ENCODE measurements at places on chromosomes 6 and 20.

- no peak for DNase-seq
Measured at GRCh38 chr6:11931296-11932035, 80.6 kb upstream of the HIVEP1 start.

GRCh38 chr6:12490351-12490903 lies 200.3 kb downstream of the EDN1 start:
- DNase-seq = no peak

DNA sequence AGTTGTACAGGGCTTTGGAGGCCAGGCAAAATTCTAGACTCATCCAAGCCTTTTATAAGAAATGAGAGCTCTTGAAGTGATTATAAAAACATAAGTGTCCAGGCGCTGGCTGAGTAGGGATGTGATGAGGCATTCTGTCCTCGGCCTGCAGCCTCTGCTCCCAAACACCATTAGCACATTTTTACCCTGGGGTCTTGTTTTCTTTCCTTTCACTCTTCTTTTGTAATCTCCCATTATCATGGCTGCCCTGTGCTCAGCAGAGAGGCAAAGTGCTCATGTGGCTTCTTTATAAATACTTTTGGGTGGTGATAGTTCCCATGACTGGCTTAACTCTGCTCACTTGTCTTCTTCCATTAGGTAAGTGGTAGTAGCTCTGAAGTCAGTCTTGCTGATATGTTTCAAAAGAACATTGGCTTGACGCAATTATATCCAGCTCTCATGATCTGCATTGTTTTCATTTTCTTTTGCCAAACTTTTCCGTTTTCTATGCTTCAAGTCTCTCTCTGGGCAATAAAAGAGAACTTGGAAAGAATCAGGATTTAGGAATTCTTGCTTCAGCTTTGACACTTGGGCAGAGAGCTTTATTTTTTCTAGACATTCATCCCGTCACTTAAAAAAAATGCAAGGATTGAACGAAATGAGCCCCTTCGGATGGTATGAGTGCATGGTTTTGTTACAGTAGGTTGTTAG lies 61.1 kb downstream of the CAP2 start:
- DNase-seq = no peak

- no peak for DNase-seq
Measured at GRCh38 chr20:11143481-11143880, 469.7 kb upstream of the JAG1 start.

DNA sequence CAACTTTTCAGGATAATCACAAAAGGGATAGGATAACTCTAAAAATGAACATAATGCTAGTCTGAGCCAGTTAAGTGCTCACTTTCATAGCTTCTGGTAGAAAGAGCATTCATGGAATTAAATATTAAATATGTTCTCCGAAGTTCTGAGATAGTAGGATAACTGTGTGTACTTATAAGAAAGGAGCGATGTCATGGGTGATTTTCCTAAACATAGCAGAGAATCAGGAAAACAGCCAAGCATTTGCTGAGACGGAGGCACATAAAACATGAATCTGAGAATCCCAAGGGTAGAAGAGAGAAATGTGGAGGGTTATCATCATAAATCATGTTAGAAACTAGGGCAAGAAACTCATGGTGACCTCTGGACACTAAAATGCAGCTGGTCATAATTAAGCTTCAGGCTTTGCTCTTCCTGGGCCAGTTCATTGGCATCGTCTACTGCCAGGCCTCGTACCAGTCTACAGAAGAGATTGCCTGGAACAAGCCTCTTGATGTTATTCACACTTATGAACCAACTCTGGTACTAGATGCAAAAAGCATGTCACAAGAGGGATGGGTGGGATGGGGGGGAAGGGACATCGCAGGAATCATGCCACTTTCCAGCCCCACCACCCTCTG lies 436.6 kb downstream of the PRKN start:
- no peak for DNase-seq

- no peak for DNase-seq
Measured at GRCh38 chr6:48505621-48506020, 394.6 kb upstream of the PTCHD4 start.

GRCh38 chr20:64042054-64042781 lies 6.2 kb downstream of the C20orf204 start:
- no peak for DNase-seq

DNA sequence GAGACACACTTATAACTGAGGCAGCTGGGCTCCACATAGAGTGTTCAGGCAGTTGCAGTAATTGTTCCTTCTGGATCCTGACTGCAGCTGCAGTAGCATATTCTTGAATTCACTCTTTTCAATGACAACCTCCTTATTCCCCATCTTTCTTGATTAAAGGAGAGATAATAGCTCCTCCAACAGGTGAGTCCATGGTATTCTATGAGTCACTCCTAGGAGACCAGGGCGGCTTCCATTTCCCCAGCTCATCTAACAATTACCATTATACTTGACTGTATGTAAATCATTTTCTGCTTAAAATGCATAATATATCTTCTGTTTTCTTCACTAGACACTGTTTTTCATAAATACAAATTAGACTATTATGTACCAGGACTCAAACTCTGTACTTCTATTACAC lies 62.4 kb downstream of the TENT5A start:
- DNase-seq = no peak

- no peak for DNase-seq
Measured at GRCh38 chr6:107815846-107816245, 8.3 kb downstream of the SCML4 start.

DNA sequence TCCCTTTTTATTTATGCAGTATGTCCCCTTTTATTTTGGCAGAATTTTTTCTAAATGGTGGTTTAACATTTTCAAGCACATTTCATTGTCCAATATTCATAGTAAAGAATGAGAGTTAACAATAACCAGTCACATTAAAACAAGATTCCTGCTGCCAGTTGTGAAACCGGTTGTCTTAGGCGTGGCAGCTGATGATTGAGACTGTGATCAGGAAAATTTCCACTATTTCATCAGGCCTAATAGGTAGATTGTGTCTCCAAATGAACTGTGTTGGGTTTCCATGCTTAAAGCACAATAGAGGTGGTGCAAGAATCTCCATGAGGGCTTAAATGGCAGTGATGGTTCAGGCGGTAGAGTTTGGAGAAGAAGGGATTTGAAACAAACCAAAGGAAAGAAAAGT lies 15.3 kb downstream of the PRDM1 start:
- no peak for DNase-seq

DNA sequence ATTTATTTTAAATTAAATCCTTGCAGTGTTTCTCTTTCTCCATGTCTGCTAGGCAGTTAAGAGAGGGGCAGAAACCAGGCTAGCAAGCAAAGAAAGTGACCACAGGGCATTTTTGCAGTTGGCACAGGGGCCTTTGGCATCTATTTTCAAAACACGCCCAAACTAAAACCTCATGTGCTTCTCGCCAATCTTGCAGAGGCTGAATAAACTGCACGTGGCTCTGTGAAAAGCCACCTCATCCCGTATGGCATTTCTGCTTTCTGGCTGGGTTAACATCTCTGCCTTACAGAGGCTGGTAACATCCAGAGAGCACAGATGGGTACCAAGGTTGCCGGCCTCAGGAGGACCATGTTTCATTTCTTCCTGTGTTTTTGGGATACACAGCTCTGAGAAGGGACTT lies 54.6 kb downstream of the GJA10 start:
- no peak for DNase-seq

DNA sequence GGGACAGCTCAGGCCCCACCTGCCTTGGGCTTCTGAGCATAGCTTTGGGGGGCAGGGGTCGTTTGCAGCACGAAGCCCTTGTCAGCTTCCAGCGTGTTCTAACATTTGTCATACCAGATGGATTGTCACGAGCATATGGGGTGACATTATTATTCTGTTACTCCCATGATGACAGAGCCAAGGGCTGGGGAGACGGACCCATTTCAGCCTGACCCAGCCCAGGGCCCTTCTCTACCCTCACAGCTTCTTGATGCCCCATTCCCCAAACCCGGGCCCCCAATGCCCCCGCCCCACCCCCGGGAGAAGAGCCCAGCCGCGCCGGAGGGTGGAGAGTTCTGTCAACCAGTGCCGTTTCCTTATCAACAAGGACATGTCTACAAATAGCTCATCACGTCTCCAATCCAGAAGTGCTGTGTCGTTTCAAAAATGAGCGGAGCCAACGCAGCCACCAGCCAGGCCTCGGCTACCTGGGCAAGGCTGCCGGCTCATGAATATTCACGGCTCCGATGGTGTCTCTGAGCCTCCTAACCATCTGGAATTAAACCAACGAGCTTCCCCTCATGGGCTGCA lies 9.6 kb upstream of the CHRNA4 start:
- no peak for DNase-seq

DNA sequence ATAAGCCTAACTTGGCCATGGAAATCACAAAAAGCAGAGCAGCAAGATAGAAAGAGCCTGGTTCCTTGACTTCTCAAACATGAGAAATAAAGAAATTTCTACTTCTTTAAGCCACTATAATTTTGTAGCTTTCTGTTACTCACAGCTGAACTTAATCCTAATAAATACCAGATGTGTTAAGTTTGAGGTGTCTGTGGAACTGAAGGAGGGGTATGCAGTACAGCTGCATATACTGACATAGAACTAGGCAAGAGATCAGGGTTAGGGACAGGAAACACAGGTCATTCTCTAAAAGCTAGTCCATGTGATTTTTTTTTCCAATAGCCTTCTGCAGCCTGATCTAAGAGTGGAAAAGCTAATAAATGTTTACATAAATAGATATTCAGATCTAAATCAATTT lies 123.9 kb downstream of the COL12A1 start:
- no peak for DNase-seq

DNA sequence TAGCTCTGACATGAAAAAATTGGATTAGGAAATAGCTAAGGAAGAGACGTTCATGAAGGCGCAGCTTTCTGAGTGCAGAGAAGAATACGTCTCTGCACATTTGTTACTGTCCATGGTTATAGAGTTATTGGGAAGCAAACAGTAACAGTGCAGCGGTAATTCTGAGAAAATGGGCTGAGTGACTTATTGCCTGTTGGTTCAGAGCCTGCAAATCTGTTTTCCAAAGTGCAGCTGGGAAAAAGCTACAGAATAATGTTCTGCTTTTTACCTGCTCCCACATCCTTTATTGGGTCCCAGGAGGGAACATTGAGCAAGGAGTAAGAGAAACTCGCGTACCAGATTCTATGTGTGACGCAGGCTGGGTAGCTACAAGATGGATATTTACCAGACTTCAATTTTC lies 160.2 kb downstream of the BTBD3 start:
- no peak for DNase-seq

DNA sequence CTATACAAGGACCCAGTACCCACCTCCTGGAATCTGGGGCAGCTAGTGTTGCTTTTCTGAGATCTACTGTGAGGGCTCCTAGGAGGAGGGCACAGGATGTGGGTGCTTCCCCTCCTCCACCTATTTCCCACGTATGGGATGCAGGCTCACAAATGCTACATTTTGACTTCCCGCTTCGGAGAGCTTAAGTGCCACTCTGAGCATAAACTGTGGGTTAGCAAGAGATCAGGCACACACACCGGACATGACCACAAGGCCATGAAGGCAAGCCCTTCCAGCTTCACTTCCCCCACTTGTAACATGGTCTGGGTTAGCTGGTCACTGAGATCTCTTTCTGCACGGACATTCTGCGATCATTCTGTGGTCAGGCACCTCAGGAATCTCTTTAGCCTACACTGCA lies 15.7 kb upstream of the TGM3 start:
- no peak for DNase-seq

DNA sequence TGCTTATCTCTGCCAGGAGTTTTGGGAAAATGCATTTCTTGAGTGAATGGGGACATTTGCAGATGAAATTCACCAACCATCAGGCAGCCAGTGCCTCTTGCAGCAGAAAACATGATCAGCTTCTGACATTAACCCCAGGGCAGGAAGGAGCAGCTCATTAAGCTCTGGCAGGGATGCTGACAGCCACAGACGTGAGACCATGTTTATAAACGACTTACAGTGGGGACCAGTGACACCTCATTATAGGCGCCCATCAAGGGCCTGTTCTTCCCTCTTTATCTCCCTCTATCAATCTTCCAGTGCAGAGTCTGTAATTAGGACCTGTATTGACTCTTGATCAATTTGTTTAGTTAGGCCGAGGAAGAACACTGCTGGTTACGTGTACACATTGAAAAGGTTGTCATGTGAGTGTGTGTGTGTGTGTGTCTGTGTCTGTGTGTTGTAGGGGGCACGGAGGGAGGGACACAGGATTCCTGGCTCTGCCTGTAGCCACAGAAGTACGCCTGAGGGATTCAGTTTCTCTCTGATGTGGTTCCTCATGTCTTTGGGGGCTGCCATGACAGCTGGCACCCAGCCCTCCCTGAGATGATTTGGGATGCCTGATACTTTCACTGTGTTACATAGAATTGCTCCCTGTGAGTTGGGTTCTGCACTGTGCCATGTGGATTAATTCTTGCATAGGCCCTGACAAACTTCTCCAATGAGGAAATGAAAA lies 428.4 kb upstream of the CHD6 start:
- no peak for DNase-seq

GRCh38 chr6:56292505-56293181 lies 45.3 kb upstream of the COL21A1 start:
- no peak for DNase-seq

DNA sequence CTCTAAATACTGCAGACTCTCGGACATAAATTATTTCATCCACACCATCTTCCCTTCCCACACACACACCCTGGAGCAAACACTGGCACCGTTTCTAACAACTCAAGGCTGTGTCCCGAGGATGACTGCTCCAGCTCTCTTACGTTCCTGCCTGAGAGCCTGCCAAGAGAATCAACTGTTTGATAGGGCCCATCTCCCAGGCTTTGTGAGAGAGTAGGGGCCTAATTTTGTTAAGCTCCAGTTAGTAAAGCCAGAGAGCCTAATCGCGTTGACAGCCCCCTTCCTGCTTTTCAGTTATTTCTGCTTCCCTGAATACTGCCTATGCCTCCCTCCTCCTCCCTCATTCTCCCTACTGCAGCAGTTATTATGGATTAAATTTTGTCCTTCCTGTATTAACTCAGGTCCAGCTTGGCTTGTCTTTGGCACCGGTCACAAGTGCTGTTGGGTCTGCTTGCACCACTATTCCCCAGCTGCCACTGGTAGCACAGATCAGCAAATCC lies 118.1 kb upstream of the TMEM181 start:
- DNase-seq = no peak

GRCh38 chr20:4775322-4776078 lies 53.8 kb downstream of the PRND start:
- DNase-seq = no peak

DNA sequence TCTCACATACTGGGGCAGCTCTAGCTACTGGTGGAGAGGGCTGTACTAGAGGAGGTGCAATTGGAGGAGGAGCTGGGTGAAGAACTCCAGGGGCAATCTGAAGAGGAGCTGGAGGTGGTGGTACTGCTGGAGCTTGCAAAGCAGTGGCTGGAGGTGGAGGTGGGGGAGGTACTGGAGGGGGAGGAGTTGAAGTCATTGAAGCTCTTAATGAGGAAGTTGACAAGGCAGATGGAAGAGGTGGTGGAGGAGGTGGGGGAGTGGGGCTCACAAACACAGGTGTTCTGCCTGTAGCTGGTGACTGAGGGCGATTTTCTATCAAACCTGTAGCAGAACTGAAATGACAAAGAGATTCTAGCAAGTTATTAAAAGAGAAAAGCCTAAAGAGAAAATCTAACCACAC lies 77.6 kb downstream of the WASF1 start:
- DNase-seq = no peak

GRCh38 chr6:149109397-149110070 lies 208.0 kb upstream of the TAB2 start:
- no peak for DNase-seq

- no peak for DNase-seq
Measured at GRCh38 chr6:44935693-44936300, 392.3 kb upstream of the RUNX2 start.

Measured in activated naive CD8-positive, alpha-beta T cell treated with anti-CD3 and anti-CD28 coated beads, Interleukin-2, amount 50 U/mL, for 16 hours (primary cell).